Activated gamma-delta T cell treated with Interleukin-2 at 50 U/mL for 16 hours (primary cell): ENCODE measurements at places on chromosomes 7 and 10.

DNA sequence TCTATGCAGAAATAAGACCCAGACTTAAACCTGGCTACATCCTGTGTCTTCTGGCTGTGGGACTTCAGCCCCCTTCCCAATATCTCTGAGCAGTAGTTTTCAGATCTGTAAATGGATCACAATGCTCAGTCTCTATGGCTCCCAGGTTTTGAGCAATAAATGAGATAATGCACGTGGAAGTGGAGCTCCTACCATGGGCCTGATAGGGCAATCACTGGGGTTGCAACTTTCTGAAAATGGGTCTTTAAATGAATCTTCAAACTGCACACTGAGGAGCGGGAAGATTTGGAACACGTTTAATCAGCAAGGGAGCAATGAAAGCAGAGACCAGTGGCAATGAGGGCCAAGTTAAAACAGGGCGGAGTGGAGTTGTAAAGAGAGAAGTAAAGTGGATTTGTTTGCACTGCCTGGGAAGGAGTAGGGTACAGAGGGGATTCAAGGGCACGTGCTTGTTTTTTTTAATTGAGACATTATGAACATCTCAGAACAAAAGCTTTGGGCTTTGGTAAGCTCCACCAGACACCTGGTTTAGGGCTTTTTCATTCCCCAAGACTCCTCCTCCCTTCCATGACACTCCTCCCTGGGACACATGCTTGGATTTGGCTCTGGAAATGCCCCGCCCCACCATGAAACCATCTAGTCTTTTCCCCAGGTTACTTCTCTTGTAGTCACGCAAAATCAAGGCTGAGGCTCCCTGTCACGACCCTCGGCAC lies 42.7 kb downstream of the PAPSS2 start:
- DNase-seq: no peak

DNA sequence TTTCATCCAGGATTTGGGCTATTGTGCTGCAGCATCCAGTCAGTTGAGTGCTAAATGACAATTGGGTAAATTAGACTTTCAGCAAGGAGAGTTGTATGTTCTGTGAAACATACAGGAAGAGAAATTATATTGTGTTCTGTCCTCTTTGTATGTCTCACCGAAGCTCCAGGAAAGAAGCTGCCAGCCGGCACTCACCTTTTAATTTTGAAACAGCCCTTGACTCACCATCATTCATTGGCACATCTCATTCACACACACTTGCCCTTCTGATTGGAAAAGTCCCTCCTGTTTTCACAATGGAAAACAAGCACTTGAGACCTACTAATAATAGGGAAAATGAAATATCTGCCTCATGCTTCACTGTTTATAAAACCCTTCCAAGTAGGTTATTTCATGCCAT lies 495.6 kb downstream of the RPS24 start:
- no peak for DNase-seq

- no peak for DNase-seq
These were observed 9.7 kb upstream of the PURB start for GRCh38 chr7:44894888-44895580.

- DNase-seq: no peak
These were observed 306.7 kb downstream of the CRPPA start for GRCh38 chr7:16114633-16115032.

DNA sequence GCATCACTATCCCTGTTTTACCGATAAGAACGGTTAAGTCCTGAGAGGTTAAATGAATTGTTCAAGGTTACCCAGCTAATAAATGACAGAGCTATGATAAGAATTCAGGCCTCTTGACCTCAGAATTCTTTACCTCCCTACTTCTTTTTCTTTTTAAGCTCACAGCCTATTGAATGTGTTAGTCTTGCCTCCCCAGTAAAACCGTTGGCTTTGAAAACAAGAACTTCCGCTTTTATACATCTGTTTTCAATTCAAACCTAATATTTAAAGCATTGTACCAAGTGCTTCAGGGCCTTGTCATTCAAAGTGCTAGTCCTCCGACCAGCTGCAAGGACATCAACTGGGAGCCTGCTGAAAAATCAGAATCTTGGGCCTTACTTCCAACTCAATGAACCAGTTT lies 15.6 kb downstream of the SEC31B start:
- no peak for DNase-seq

DNA sequence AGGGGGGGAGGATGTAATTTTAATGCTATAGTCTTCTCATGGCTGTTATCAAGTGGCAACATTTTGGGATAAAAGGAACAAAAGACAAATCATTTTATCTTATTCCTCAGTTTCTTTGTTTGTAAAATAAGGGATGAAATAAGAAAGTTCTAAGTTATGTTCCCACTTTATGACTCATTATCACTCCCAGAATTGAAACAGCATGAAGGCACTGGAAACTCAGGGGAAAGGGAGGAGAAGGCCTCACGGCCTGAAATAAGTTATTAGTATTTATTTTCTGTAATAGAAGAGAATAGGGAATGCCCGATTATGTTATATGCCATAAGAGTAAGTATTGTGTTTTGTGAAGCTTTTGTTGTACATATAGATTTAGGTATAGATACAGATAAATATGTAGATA lies 85.0 kb upstream of the NAMPT start:
- no peak for DNase-seq

GRCh38 chr7:82156893-82157292 lies 286.7 kb downstream of the CACNA2D1 start:
- DNase-seq: no peak

DNA sequence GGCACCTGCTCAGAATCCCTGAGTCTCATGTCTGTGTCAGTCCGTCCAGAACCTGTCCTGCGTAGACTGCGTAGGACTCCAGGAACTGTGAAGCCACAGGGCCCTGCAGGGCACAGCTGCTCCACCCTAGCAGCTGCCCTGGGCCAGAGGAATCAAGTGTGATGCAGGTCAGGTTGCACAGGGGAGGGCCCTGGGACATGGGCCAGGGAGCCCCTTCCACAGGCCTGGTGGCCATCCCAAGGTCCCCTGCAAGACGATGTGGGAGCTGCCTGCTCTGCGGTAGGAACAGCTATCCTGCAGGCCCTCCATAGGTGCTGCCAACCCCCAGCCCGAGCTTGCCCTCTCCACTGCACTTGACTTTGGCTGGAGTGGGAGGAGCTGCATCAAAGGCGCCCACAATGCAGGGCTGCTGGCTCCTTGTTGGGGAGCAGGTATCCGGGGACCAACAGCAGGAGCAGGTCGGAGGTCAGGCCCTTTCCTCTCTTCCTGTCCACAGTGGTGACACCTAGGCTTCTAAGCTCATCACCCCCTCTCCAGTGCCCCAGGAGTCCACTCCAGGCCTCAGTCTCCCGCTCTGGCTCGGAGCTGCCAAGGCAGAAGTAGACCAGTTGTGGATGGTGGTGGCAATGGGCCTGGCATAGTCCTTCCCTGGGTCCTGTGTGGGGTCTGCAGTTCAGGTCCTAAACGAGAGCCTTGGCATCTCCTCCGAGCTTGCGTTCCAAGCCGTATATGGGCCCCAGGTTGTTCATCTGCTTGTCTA lies 149.1 kb downstream of the MAPK8 start:
- no peak for DNase-seq

DNA sequence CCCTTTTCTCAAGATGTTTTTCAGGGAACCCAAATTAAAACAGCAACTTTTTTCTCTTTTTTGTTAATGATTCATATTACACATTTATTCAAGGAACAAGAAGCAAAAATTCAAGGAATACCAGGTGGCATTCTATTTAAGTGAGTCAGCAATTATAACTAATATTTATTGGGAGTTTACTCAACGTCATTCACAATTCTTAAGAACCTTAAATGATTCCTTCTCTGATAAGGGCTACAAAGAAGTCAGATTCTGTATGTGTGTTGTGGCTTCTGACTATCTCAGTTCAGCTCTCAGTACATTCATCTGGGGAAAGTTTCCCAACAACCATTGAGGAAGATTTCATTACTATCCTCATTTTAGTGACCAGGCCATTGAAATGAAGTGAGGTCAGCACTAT lies 470.7 kb upstream of the AKR1E2 start:
- no peak for DNase-seq

DNA sequence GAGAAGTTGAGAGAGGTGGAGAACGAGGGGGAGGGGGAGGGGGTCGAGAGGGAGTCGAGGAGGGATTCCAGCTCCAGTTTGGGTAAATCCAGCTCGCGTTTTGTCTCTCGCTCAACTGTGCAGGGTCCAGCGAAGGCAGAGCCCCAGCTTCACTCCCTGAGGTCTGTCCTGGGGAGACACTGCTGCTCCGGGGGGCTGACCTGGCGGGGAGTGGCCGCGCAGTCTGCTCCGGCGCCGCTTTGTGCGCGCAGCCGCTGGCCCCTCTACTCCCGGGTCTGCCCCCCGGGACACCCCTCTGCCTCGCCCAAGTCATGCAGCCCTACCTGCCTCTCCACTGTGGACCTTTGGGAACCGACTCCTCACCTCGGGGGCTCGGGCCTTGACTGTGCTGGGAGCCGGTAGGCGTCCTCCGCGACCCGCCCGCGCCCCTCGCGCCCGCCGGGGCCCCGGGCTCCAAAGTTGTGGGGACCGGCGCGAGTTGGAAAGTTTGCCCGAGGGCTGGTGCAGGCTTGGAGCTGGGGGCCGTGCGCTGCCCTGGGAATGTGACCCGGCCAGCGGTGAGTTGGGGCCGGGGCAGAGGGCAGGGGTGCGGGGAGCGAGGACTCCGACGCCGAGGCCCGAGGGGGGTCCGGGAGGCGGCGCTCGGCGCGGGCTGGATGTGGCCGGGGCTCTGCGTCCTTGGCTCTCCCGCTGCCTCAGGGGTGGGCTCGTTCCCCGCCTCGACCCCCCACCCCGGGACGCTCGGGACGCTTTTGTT lies at the start of gene TET1:
Gene TET1 (plus strand): TSS at position 152 of the 757 bp plus-strand sequence. CDS start 12,002 bp downstream, outside the sequence.
- DNase-seq: no peak

DNA sequence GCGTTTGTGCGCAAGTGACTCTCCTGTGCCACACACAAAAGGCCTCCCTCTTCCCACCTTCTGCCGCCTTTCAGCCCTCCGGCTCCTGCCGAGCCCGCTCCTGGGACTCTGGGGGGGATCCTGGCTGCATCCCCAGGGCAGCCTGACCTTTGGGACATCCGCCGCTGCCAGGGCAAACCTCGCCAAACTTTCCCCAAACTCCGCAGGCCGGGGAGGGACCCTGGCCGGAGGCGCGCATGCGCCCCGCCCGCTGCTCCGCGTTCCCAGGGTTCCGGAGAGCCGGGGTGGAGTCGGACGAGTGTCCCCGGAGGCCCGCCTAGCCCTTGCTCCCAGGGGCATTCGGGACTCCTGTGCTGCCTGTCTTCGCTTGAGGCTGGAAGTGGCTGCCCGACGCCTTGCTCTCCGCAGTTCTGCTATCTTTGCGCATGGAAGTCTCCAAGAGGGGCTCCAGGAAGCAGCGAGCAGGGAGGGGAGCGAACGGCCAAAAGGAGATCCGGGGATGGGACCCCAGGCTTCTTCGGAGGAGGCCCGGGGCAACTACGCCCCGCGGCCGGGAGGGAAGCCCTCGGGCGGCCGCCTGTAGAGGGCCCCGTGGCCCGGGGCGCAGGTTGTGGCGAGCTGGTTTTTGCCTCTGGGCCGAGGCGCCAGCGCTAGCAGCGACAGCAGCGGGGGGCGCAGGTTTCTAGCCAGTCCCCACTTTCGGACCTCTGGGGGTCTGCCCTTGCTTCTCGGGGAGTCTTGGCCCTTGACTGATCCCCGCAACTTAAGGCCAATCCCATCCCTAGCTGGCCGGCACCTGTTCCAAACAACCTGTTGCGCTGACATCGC lies 7.0 kb downstream of the PTF1A start:
- no peak for DNase-seq

DNA sequence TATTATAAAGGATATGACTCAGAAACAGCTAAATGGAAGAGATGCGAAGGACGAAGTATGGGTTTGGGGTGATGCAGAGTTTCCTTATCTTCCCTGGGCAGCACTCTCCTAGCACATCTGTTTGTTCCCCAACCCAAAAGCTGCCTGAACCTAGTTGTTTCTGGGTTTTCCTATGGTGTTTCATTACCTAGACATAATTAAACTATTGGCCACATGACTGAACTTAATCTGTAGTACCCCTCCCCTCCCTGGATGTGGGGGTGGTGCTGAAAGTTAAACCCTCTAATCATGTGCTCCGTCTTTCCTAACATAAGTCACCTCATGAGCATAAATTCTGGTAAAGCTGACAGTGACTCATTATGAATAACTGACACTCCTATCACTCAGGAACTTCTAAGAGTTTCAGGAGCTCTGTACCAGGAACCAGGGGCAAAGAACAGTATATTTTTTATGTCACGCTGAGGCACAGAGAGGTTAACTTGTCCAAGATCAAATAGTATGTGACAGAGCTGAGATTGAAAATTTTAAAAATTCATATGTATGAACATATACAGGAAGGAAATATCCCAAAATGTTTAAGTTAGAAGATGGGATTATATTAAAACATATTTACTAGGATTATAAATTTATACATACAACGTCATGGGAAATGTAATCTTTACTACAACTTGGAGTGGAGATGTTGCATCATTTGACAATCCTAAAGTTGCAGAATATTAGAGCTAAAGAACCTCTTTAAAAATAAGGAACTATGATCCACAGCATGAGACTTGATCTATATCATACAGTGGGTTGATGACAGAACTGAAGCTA lies 4.8 kb downstream of the STRIP2 start:
- DNase-seq: no peak

DNA sequence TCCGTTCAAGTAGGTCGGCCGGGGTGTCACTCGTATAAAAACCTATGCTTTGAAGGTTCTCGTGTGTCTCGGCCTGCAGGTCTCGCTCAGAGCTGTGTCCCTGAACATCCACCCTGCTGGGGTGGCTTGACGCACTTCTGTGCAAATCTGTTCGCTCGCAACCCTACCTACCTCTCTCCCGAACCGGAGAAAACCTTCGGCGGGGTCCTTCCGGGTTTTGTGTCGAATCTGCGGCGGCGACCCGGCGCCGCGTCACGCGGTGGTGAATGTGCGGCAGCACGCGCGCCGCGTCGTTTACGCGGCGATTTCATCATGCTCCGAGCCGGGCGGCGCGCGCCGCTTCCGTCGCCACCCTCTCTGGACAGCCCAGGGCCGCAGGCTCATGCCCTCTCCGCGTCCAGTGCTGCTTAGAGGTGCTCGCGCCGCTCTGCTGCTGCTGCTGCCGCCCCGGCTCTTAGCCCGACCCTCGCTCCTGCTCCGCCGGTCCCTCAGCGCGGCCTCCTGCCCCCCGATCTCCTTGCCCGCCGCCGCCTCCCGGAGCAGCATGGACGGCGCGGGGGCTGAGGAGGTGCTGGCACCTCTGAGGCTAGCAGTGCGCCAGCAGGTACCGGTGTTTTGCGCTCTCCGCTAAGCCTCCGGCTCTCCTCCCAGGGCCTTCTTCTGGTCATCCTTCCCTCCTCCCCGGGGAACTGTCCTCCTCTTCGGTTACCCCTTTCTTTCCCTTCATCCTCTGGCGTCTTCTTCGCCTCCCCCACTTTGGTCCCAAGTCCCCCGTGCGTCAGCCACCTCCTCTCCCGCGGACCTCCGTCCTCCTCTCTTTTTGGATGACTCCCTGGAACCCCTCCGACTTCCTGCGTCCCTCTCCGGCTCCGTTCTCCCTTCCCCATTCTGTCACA lies at the start of gene GARS1:
Gene GARS1 (plus strand): TSS at position 339 of the 896 bp plus-strand sequence. CDS start 44 bp downstream, at position 383.
- peak; percentile 84 for DNase-seq

GRCh38 chr7:48875045-48875916 lies 49.1 kb upstream of the CDC14C start:
- DNase-seq: no peak

- no peak for DNase-seq
These were observed 19.6 kb upstream of the HECW1 start for GRCh38 chr7:43092819-43093218.
